ENCODE measurements at places on chromosomes 1 and 21. TPM values are rescaled to one million over a fixed set of nuclear protein-coding genes. Genes with fewer than 3 reads are reported as not detected.

The NEK2 gene
- total RNA-seq = 40.4 TPM

The PGLYRP4 gene
- not detected for total RNA-seq

The TLCD4 gene
- total RNA-seq = 11.6 TPM

The LRRC3 gene
- total RNA-seq = 1.3 TPM

The KCNJ6 gene
- total RNA-seq = 2.7 TPM

The PCAT6 gene
- 3.1 TPM for total RNA-seq

The ARHGEF10L gene
- total RNA-seq = 6.9 TPM

The MMEL1 gene
- total RNA-seq = not detected

The EPHB2 gene
- 47.0 TPM for total RNA-seq

The CFHR5 gene
- not detected for total RNA-seq

The HP1BP3 gene
- 122 TPM for total RNA-seq

The HUNK gene
- total RNA-seq = 1.3 TPM

The ACOT11 gene
- 2.1 TPM for total RNA-seq

The REG4 gene
- total RNA-seq = not detected

The FCGR3B gene
- not detected for total RNA-seq

The SPRR2B gene
- total RNA-seq = not detected

The S100A7A gene
- not detected for total RNA-seq

The SLC1A7 gene
- not detected for total RNA-seq

The CRABP2 gene
- 11.6 TPM for total RNA-seq

The IGSF5 gene
- not detected for total RNA-seq

The TNFRSF14 gene
- 0.21 TPM for total RNA-seq

The ZNF695 gene
- 3.4 TPM for total RNA-seq

The CASQ2 gene
- total RNA-seq = not detected

The ZYG11B gene
- total RNA-seq = 7.0 TPM

The FCMR gene
- 4.4 TPM for total RNA-seq

The TMEM52 gene
- 0.65 TPM for total RNA-seq

The PLA2G2A gene
- not detected for total RNA-seq

The TLR5 gene
- total RNA-seq = not detected

The SPATA6 gene
- total RNA-seq = 0.82 TPM

The TRIM67 gene
- total RNA-seq = 0.28 TPM

The TMPRSS3 gene
- 0.38 TPM for total RNA-seq

The CBR3 gene
- 13.5 TPM for total RNA-seq

The PCP4 gene
- total RNA-seq = not detected

The RBBP4 gene
- total RNA-seq = 86.5 TPM

The AGRN gene
- 135 TPM for total RNA-seq

The CYYR1 gene
- not detected for total RNA-seq

The RPTN gene
- not detected for total RNA-seq

The VASH2 gene
- 4.2 TPM for total RNA-seq

The CENPS gene
- 30.4 TPM for total RNA-seq

The MAEL gene
- not detected for total RNA-seq

The SLC6A17 gene
- total RNA-seq = 5.8 TPM
